NCI-H774 (cell line): ENCODE measurements at places on chromosomes 4 and X.

DNA sequence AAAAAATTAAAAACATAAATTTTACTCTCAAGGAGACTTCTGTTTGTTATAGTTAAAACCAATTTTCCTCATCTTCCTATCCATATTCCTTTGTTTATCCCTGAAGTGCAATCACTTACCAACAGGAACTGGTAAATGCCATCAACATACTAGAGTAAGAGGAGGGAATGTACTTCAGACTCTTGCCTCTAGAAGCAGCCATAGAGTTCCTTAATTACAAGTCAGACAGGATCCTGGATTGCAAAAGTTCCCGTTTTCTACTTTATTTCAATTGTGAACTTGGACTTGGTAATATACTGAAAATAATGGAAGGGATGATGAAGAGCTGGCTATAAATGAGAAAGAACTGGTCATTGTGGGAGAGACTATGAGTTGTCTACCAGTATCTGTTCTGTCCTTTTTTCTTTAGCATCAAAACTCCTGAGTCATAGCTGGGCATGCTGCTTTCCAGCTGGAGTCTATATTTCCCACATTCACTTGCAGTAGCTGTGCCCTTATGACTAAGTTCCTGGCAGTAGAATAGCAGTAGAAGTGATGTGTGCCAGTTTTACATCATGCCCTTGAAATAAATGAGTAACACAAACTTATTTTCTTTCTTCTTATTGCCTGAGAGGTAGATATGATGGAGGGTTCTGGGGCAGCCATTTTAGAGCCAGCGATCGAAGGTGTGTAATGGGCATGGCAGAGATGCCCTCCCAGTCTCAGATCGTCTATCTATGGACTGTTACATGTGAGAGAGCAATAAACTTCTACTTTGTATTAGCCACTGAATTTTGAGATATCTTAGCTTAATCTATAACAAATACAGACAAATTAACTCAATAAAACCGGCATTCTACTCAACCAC, 26.8 kb upstream of the SPARCL1 start:
- no peak for DNase-seq

DNA sequence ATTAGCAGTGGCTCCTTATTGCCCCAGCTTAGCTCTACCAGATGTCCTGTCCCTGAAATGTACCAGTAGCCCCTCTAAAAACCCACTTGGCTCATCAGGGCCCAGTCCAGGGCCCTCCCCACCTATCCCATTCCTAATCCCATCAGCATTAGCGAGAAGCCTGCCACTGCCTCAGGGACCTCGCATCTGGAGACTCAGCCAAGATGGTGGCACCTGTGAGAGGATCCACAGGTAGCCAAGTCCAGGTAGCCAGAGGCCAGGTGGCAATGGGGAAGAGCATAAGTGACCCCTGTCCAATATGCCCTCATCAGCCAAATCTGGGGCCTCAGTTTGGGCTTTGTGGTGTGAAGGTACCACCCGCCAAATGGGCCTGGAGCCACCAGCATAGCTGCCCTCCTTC, 97.7 kb downstream of the MAMLD1 start:
- DNase-seq: no peak

DNA sequence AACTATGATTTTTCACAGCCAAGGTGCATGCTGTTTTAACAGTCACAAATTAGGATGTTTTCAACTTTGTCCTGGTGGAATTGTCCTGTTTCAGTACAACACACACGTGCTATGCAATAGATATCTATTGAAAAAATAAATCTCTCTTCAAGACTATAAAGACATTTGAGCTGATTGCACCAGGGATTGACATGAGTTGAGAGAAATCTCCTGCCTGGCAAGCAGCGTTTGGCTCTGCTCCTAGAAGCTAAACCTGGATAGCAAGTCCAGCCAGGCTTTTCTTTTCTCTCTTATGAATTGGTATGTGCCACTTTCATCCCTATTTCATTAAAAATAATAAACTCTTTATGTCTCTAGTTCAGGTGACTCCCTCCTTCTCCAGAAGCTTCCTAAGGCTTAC, 16.6 kb upstream of the NPNT start:
- DNase-seq: no peak

GRCh38 chr4:116223040-116223732, 862.2 kb downstream of the TRAM1L1 start:
- no peak for DNase-seq

DNA sequence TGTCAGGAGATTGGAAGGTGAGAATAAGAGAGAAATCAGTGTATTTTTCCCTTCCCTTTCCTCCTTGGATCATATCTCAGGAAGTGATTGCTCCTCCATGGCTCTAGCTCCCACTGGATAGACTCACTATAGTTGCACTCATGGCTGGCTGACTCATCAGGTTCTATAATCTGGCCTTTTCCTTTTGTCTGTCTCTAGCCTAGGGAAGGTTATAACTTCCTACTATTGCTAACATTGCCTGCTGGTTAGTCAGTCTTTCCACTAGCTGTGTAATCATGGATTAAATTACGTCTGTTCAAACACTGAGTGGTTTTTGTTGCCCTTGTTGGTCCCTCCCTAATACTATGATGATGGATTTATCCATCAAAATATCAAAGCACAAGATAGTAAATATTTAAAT, 195.5 kb upstream of the VEGFC start:
- DNase-seq: no peak

- no peak for DNase-seq
Measured at GRCh38 chr4:75555294-75556164, at the start of gene ODAPH. Gene ODAPH, plus strand, starts transcription at chr4:75556066. Its CDS starts 17 bp downstream, at chr4:75556083.

GRCh38 chr4:13891544-13891939, 264.0 kb upstream of the BOD1L1 start:
- DNase-seq: no peak

GRCh38 chr4:11634283-11634682, 205.6 kb upstream of the HS3ST1 start:
- DNase-seq: no peak

DNA sequence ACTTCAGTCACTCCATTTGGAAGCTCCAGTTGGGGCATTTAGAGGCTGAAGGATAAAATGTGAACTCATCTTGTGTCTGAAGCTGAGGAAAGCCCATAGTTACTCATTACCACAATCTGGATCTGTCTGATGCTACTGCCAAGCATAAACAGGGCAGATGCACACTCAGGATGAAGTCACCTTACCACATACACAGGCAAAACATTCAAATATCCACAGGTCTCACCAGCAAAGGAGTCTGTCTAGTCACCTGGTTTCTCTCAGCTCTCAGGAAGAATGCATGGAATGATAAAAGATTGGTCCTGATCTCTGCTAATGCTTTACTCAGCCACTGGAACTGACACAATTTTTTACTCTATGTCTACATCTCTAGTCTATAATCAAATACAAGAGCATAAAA, 13.0 kb upstream of the ODAPH start:
- no peak for DNase-seq

- no peak for DNase-seq
Measured at GRCh38 chr4:164606478-164606877, 147.5 kb upstream of the SMIM31 start.

- no peak for DNase-seq
Measured at GRCh38 chr4:147582386-147583060, 34.7 kb upstream of the TMEM184C start.
